D721Med (cell line): ENCODE measurements at places on chromosomes 3 and 15.

- no peak for DNase-seq
These were observed 397 bp downstream of the PLXND1 start for GRCh38 chr3:129605922-129606635.

DNA sequence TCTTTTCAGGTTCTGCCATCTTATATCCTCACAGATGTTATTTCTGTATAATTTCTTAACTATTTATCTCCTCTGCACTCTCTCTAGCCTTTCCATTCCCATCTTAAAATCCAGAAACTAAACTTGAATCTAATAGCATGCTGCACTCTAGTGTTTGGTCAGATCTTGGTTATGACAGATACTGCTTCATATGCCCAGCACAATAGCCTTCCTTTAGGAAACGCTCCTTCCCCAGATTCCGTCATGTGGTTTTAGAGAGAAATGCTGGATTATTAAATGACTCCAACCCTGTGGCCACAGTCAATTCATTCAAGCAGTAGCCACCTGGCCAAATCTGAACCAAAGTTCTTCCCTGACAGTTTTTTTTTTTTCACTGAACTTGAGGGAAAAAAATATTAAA is 19.4 kb downstream of the RASGRP1 start:
- no peak for DNase-seq

DNA sequence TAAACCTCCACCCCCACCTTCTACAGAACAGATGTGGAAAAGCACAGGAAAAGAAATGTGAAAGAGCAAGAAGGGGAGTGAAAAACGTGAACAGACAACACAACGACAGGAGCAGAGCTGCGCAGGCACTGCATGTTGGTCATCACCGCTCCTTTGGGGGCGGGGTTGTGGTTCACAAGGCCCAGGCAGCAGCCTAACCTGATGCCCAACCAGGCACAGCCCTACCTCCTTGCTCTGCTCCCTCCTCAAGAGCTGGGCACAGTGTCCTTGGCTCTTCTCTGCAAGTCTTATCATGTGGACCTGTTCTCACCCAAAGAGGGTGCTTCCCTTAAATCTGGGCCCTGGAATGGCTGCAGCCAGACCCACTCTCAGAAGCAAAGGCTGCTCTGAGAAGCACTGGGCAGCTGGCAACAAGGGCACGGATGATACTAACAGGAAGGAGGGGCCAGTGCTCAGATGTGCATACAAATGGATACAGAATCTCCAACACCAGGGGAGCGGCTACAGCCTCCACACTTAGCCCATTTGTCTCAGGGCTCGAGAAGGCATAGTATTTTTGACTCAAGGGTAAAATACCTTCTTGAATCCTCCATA is 64.6 kb downstream of the DHX30 start:
- no peak for DNase-seq

- DNase-seq = no peak
These were observed 1.4 kb downstream of the SRGAP3 start for GRCh38 chr3:9247941-9248521.

- DNase-seq = no peak
These were observed 115.1 kb downstream of the NEK11 start for GRCh38 chr3:131141770-131142169.
